Karpas-422 (cell line): ENCODE measurements at places on chromosomes 1 and 21. TPM values are rescaled to one million over a fixed set of nuclear protein-coding genes. Genes with fewer than 3 reads are reported as not detected.

GRCh38 chr1:25610822-25611630 is 5.6 kb upstream of the MAN1C1 start:
- no peak for DNase-seq

DNA sequence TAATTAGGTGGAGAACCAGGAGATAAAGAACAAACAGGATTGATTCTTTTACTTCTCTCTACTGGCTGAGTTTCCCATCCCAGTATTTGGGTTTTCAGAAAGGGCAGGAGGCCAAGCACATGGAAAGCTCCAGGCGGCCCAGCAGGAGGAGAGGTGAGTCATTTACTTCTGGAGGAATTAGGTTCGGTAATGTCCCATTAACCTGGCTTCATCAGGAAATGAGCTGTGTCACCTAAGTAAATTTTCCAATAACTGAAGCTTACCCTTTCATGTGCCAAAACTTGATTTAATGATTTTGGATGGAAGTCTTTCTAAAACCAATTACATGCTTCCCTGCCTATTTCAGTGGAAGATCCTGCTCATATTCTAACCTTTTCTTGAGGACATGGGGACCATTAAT is 257.6 kb upstream of the USP24 start:
- no peak for DNase-seq

DNA sequence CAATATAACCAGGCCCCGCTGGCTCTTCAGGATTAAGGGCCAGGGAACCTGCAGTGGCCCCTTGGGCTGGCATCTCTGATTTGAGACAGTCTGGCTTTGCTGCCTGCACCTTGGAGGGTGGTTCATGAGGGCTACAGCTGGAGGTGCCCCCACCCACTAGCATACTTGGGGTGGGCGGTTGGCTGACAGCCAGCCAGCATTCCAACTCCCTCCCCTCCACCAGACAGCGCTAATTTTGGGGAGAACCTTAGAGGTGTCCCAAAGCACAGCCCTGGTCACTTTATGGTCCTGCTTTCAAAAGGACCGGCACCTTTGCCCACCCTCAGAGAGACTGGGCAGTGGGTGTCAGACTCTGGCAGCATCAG is 180.7 kb upstream of the VAMP3 start:
- no peak for DNase-seq

Gene GPR25
- not detected in 2 replicates for total RNA-seq

Gene HSD11B1
- total RNA-seq: not detected in 2 replicates

Gene CD84
- 14.4 and 29.4 TPM in 2 replicates for total RNA-seq

- no peak for DNase-seq
These were observed 2.8 kb downstream of the FAM43B start for GRCh38 chr1:20555025-20555757.

Gene ADCY10
- 0.14 TPM in 1 of 2 replicates, not detected in the other for total RNA-seq

DNA sequence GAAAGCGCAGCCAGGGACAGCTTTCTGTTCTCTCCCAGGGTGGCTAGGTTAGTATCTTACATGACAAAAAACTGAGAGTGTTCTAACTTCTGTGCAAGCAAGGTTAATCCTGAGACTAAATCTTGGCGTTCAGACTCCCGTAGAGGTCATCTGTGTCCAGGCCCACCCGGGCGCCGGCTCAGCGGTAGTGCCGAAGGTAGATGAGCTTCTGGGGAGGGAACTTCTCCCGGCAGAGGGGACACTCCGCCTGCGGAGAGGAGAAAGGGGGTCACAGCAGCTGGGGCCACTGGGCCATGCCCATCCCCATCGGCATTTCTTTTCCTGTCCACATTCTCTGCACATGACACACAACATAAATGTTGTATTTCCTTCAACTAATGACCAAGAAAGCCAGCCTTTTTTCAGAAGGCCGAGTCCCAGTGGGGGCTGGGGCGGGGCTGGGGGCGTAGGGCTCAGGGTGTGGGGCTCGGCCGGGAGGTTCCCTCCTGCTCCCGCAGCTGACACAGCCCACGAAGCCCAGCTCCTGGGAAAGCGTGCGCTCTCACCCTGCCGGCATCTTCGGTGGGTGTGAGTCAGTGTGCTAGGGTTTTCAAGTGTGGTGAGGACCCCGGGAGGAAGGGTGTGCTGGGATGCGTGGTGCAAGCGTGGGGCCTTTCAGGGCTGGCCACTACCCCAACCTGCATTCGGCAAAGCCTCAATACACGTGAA is 6.6 kb downstream of the PEX10 start:
- DNase-seq: no peak

- DNase-seq: no peak
These were observed 14.3 kb upstream of the HNRNPU start for GRCh38 chr1:244878681-244879080.

Gene LYPD8
- not detected in 2 replicates for total RNA-seq

DNA sequence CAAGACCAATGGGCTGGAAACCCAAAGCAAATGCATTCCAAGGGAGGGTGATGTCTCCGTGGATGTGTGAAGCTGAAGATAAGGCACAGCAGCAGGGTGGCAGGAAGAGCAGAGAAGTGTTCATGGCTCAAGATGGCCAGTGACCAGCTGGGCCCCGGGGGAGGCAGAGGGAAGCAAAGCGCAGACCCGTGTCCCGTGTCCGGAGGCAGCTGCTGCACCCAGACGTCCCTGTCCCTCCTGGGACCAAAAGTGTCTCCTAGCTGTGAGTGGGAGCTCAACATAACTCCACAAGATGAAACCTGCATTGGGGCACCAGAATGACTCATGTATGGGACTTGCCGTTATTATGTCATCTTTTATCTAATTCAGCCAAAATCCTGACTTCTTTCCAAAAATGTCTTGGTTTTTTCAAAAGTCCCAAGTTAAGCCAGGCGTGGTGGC is 118.2 kb downstream of the RIPK4 start:
- no peak for DNase-seq

DNA sequence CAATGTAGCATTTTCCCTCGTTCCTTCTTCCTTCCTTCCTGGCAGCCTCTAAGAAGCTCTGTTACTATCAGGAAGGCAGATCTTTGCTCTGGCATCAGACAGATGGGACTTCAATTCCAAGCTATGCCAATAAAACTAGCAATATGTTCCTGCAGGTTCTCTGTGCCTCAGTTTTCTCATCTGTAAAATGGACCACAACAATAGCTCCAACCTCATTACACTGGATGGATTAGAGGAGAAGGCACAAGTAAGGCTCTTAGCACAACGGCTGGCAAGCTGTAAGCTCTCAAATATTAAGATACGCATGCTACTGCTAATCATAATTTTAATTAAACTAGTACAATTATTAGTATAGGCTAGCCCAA is 27.2 kb downstream of the RRAGC start:
- DNase-seq: no peak

GRCh38 chr1:229035748-229036082 is 235.2 kb upstream of the RAB4A start:
- no peak for DNase-seq

DNA sequence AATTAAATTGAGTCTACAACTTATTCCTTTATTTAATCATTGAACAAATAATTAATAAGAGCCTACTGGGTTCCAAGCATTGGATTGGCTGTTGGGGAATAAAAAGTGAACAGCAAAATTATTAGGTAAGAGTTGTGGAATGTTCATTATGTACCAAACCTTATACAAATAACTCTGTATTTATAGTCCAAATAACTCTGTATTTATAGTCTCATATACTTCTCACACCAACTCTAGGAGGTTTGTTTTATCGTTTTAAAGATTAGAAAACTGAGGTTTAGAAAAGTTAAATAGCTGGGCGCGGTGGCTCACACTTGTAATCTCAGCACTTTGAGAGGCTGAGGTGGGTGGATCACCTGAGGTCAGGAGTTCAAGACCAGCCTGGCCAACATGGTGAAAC is 40.6 kb downstream of the RGS2 start:
- no peak for DNase-seq

DNA sequence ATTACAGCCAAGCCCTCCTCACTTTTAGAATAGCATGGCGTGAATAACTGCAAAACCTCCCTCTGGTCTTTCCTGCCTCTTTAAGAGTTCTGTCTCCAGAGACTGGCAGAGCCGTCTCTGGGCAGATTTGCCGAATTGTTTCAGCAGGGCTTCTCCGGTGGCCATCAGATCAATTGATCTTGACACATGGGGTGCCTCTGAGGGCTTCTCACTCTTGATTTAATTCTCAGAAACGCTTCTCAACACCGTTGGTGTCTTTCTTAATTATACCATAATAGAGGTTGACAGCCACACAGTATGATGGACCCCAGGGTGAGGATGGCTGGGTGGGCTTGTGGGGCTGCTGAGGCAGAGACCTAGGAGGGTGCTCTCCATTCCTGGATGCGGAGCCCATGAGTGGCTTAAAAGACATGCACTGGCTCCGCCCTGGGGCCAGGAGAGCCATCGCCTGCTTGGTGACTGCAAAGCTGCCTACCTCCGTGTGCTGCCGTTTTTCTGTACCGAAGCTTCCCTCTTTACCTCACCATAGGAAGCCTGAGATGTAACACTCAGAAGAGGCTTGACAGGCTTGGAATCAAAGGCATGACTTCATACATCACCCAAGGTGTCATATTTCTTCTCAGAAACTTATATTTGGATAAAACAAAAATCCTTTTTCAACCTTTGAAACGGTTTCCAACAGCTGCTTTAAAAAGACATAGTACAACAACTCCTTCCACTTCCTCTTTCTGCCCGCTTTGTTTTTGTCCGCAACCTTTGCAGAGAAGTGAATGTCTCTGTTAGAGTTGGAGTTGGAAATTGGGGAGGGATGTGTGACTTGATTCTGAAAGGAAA is 82.9 kb downstream of the GALNT2 start:
- no peak for DNase-seq

GRCh38 chr1:169326956-169327268 is 40.7 kb downstream of the NME7 start:
- no peak for DNase-seq

- DNase-seq: no peak
These were observed at the start of gene C8B for GRCh38 chr1:56965916-56966697. C8B (minus strand) TSS chr1:56966015; CDS start chr1:56965948, 67 bp downstream.
